ENCODE measurements at places on chromosomes 7 and 10.

DNA sequence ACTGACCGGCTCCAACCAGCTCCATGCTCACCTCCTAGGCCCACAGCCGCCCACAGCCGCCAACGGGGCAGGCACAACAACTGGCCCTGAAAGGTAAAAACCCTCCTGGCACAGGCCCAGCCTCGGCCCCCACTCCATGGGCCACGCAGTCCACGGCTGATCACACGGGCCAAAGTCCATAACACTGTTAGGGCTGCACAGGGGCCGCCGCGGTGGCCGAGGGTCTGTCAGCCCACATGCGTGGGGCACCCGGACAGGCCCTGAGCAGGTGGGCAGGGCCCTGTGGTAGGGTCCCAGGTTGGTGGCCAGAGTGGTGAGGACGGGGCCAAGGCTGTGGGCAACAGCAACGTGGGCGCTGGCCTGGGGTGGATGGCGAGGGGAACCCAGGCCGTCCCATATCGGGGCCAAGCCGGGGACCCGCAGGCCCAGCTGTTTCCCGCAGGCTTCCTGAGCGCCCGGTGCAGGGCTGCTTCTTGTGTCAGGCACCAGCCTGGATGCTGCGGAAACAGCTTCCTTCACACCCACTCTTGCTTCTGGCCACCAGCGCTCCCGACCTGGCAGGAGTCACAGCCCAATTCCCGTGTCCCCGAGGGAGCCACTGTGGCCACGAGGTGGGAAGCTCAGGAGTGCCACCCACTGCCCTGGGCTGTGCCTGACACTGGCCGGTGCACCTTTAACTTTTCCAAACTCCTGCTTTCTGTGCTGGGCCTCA, 29.2 kb downstream of the CYP2W1 start:
- no peak for DNase-seq

DNA sequence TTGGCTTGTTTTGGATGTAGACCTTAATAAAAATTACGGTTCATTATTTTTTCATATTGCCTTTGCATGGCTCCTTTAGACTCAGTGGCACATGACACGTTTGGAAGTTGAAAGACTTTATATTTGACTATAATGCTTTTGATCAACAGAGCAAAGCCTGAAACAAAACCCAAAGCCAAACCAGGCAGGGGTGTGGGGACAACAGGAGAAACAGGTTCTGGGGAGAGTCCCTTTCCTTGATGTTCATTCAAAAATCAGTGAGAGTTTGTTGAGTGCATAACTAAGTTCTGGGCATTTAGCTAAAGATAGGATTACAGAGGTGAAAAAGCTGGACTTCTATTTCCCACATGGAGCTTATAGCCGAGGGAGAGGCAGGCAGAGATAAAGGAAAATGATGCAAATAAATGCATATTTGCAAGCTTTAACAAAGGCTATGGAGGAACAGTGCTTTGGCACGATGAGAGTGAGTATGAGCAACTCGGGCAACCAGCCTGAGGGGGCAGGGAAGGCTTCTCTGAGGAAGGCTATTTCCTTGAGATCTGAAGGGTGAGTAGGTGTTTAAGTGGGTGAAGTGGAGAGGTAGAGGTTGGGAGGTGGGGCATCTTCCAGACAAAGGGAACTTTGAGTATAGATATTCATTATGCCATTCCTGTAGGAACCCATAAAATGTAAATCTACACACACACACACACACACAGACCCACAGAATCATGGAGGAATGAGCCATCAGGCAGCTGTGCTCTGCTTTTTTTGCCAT, 34.5 kb upstream of the PDZD8 start:
- no peak for DNase-seq

GRCh38 chr7:4214291-4215155, 467.6 kb upstream of the FOXK1 start:
- no peak for DNase-seq

DNA sequence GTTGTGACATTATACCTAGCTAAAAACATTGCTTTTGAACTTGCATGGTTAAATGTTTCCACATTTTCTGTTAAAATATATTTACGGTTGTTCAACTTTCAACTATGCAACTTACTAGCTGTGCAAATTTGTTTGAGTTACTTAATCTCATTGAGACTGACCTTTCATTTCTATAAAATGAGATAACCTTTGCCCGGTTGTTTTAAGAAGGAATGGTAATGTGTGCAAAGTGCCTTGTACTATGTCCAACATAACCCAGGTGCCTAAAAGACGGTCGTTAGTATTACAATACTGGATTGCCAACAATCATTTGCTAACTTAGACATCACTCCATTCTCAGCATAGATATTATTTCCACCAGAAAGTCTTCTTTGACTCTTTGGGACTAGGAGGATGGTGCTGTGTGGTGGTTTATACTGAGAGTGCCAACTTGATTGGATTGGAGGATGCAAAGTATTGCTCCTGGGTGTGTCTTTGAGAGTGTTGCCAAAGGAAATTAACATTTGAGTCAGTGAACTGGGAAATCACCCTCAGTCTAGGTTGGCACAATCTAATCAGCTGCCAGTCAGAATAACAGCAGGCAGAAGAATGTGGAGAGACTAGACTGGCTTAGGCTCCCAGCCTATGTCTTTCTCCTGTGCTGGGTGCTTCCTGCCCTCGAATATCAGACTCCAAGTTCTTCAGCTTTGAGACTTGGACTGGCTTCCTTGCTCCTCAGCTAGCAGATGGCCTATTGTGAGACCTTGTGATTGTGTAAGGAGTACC, 85.2 kb upstream of the PDSS1 start:
- no peak for DNase-seq

GRCh38 chr7:96993094-96993865, 12.1 kb upstream of the DLX6 start:
- DNase-seq, result no peak

GRCh38 chr10:104434601-104435000, 81.0 kb downstream of the CFAP58 start:
- DNase-seq, result no peak

- no peak for DNase-seq
Observed at GRCh38 chr7:25716421-25716820, 435.6 kb upstream of the NFE2L3 start.

DNA sequence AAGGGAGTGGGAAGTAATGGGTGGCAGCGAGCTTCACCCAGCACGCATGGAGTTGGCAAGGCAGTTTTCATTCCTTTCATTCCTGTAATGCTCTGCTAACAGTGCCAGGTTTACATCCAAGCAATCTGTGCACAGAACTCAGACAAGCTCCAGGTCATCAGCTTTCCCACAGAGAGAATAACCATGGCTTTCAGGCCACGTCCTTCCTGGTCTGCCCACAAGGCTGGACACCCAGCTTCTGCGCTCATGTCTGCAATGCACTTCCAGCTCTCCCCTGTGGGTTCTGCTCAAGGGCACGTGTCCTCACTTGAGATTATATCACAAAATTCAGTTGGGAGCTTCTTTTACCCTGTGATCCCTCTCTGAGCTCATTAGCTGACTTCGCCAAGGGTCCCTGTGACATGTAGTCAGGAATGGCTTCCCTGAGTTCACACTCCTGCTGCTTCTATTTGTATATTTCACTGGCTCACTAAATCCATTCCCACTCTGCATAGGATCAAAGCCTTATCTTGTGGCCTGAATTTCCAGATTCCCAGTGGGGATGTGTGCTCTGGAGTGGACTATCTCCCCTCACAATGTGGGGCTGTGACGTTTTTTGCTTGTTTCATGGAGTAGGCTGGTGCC, 18.6 kb downstream of the AKR1C2 start:
- no peak for DNase-seq

DNA sequence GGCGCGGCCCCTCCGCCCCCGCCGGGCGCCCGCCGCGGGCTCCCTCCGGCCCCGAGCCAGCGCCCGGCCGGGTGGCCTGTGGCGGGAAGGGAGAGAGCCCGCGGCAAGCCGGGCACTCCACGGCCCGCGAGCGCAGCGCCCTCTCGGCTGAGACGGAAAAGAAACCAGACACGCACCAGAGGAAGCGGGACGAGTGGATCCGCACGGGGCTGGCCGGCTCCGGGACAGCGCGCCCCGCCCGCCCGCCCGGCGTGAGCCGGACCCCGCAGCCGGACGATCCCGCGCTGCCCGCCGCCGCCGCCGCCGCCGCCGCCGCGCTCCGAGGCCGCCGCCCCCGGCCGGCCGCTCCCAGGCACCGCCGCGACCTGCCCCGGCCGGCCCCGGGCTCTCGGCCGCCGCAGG, 300 bp downstream of the ARHGAP21 start:
- no peak for DNase-seq

- DNase-seq, result peak; percentile 30
Observed at GRCh38 chr10:97888641-97889262, 39.1 kb downstream of the GOLGA7B start.

DNA sequence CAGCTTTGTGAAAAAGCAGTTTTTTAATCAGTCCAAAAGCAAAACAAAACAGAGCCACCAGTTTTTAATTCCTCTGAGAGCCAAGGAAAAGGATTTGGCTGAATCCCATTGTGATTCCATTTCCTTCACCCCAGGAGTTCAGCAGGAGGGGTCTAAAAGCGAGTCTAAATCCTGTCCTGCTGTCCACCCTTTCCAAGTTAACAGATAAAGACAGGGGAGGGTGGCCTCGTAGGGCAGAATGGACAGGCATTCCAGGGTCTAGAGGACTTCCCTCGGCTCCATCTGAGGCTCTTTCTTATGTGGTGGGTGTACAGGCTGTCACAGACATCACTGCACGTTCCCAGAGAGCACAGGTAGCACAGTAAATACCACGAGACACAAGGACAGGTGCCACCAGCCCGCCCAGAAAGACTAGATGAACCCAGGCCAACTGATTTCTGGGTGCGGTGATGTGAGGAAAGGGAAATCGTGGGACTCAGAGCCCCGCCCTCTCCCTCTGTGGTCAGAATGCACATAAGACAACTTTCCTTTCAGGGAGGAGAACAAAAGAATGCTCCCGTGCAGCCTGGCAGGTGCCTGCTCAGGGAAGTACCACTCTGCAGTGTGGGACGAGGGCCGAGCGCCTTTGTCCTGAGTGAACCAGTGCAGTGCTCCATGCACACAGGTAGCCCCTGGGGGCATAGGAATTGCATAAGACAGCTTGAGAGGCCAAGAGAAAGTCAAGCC, 119.7 kb downstream of the ABLIM1 start:
- DNase-seq, result no peak

GRCh38 chr10:113519681-113520115, 33.2 kb upstream of the HABP2 start:
- DNase-seq, result no peak

GRCh38 chr10:85510682-85511081, 855.9 kb downstream of the GRID1 start:
- DNase-seq, result no peak

- DNase-seq, result no peak
Observed at GRCh38 chr10:124849111-124849773, 47.6 kb downstream of the ABRAXAS2 start.

DNA sequence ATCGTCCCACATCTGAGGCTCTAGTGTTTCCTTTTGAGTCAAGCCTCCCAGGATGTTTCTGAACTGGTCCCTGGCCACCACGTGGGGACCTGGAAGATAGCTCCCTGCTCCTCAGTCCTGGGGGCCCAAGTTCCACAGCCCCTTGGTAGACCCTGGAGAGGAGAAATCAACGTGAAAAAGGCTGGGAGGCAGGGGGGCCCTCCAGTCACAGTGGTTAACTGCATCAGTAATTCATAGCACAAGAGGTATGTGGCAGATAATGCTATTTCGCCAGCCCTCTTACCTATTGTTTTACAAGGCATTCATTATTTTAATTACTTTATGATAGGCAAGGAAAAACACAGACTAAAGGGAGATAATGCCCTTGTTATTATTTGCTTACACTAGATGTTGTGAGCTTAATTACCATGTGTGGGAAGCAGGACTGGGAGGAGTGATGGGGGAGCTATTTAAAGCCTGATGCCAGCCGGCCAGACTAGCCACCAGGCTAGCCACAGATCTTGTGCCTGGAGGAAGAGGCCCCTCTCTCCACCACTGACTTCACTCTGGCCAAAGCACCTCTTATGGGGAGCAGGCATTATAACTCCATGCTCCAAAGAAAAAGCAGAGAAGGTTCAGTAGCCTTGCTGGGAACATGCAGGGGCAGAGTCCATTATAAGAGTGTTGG, 230.7 kb downstream of the KCNMA1 start:
- DNase-seq, result no peak

DNA sequence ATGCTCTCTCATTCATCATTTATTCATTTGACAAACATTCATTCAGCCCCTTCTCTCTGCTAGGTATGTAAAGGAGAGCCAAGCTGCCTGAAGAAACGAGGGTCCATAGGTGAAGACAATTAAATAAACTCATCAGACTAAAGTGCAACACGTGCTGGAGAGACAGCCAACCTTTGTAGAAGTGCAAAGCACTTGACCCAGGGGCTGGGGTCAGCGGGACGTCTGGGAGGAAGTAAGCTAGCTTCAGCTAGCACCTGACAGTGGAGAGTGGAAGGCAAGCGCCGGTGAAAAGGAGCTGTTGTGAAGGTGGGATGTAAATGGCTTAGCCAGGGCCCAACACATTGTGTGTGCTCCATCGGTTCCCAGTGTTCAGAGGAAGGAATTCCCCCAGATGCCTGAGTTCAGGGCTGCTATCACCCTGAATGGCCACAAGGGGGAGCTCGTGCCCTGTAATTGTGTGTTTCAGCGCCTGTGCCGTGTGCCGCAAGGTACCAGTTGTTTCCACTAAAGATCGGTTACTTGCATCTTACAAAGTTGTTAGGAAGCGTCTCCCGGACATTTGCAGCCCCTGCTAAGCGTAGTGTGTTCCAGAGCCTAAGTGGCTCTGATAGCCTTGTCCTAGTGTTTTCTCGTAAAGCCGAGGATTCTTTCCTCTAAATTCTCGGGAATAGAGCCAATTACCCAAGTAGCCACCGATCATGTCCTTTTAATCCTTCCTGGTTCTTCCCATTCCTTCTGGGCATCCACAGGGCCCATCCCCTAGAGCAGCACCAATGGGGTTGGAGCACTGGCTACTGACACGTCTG, 30.6 kb downstream of the TLX1 start:
- no peak for DNase-seq

GRCh38 chr10:97923057-97923456, 73.4 kb downstream of the GOLGA7B start:
- DNase-seq, result no peak

DNA sequence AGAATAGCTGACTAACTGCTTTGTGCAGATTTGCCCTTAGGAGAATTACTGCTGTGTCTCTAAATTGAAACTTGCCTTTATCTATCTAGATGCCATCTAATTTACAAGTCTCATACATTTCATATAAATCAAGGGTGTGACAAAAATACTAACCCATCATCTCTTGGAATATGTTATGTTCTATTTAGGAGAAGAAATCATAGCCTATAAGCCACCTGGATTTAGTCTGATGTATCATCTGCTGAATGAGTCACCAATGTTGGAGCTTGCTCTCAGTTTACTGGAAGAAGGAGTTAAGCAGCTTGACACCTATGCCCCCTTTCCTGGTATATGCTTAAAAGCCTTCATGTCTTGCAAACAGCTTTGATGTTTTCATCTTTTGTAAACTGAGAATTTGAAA, 43.5 kb downstream of the NUP205 start:
- DNase-seq, result no peak

GRCh38 chr7:2604608-2605174, 27.1 kb upstream of the TTYH3 start:
- DNase-seq, result no peak

- DNase-seq, result no peak
Observed at GRCh38 chr7:84674236-84674913, 479.8 kb upstream of the SEMA3A start.

All from NCI-H187 treated with DMSO at 0.1 percent for 48 hours (cell line).